NCI-H345 (cell line): ENCODE measurements at places on chromosomes 16 and 17.

- no peak for DNase-seq
Measured at GRCh38 chr17:43169561-43170139, 1.4 kb upstream of the NBR1 start.

DNA sequence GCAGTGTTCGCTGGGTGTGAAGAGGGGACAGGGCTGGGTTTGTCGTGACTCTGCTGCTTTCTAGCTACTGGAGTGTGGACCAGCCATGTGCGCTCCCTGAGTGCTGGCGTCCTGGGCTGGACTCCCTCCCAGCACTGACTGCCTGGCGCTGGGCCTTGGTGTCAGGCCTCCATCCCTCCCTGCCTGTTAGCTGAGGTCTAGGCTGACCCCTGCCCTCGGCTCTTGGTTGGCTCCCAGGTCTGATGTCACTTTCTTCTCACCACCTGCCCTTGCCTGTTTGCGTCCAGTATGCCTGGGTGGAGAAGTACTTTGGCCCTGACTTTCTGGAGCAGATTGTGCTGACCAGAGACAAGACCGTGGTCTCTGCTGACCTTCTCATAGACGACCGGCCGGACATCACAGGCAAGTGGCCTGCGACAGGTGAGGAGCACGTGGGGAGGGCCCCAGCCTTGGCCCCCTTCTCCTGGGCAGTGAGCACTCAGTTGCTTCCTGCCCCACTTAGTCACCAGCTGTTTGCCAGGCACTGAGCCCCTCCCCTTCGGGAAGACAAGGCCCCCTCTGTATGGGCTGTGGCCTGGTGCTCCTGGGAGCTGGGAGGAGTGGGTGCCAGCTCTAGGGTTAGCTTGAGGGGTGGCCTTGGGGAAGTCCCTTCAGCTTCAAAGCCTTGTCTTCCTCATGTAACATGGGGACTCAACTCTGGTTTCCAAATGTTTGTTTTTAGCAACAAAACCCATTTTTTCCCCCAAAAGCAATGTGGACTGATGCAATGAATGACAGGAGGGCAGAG lies 41.5 kb downstream of the NT5M start:
- no peak for DNase-seq

DNA sequence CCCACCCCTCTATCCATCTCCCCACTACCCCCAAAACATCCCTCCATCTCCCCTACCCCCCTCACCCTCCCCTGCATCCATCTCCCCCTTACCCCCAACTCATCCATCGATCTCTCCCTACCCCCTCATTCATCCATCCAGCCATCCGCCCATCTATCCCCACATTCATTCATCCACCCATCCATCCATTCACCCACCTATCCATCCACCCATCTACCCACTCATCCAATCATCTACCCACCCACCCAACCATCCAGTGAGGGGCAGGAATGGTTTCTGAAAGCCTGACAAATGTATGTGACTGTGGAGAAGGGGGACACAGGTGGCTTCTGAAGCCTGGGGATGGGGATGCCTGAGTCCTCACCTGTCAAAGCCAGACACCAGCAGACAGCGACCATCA lies 8.8 kb upstream of the PAM16 start:
- DNase-seq: no peak

- no peak for DNase-seq
Measured at GRCh38 chr17:71855010-71855409, 265.8 kb upstream of the SOX9 start.
